ENCODE measurements at places on chromosomes 1 and 21.

- DNase-seq: no peak
These were observed 25.3 kb downstream of the PIGK start for GRCh38 chr1:77193951-77194350.

DNA sequence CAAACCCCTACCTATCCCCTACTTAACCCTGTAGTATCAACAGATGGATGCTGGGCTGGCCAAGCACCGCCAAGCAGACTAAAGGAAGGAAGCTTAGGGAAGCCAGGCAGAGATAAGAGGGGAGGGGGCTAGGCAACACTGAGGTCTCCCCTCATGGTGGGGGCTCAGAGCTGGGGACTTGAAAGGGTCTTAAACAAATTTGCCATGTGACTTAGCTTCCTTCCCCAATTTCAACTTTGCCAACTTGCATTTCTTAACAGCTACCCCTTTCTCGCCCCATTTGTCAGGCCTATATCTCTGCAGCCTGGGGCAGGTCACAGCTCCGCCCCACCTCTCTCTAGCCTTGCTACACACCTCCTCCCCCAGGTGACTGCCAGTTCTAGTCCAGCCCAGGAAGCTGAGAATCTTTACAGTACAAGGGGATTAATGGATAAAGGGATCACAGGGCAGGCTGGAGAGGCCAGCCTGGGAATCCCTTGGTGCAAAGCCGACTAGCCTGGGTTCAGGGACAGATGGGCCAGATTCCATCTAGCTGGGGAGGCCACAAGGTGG is 3.4 kb downstream of the KIF21B start:
- no peak for DNase-seq

GRCh38 chr1:204362984-204363334 is 3.2 kb upstream of the PLEKHA6 start:
- DNase-seq: no peak

GRCh38 chr1:94660258-94660657 is 118.7 kb upstream of the F3 start:
- DNase-seq: no peak

DNA sequence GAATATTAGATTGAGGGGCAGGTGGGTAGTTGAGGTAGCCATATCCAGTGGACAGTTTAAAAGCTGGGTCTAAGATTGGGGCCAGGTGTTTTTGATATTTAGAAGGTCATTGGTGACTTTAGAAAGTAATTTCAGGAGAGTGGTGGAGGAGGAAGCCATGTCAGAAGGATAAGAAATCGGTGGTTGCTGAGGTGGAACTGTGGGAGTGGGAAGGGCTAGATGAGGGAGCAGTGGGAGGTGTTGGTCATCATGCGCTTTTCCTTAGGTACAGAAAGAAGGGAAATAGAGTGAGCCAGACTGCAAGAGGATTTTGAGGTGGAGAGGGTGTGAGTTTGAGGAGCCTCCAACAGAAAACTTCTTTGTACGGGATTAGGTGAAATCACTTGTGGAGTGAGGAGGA is 7.2 kb downstream of the MTR start:
- no peak for DNase-seq

Data from fibroblast of gingiva (primary cell).